ENCODE measurements at places on chromosomes 12 and 14.

GRCh38 chr14:65880507-65880906 lies 468.0 kb downstream of the FUT8 start:
- no peak overlapping the region for H3K27ac ChIP-seq
- DNase-seq: no peak
- H3K4me1 ChIP-seq: no peaks in the 10 kb centered on the region
- H3K36me3 ChIP-seq: no peaks in the 10 kb centered on the region
- no peaks in the 10 kb centered on the region for H3K27me3 ChIP-seq

DNA sequence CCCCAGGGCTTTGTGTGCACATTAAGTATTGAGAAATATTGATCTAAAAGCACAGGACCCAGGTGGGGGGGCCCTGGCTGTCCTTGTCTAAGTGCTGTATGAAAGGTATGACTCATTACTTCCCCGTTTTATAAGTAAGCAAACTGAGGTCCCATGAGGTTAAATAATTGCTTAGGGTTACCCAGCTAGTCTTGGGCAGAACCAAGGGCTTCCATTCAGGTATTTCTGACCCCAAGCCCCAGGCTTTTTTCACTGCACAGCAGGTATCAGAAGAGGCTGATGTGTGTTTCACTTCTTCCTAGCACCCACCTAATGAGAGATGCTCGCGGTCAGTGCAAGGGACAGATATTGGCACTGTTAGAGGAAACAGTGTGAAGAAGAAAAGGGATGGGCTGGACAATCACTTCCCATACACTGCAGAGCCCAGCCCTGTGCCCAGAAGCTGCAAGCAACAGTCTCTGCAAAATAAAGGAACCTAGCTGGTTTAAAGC lies 4.7 kb upstream of the TC2N start:
- H3K36me3 ChIP-seq: no peaks in the 10 kb centered on the region
- DNase-seq: no peak
- H3K4me3 ChIP-seq: no peak overlapping the region
- no peak overlapping the region for H3K27ac ChIP-seq
- H3K27me3 ChIP-seq: no peaks in the 10 kb centered on the region

- H3K27me3 ChIP-seq: no peaks in the 10 kb centered on the region
- H3K4me3 ChIP-seq: no peak overlapping the region
- no peaks in the 10 kb centered on the region for H3K36me3 ChIP-seq
- DNase-seq: no peak
- H3K27ac ChIP-seq: no peak overlapping the region
- H3K4me1 ChIP-seq: no peaks in the 10 kb centered on the region
Measured at GRCh38 chr12:101819467-101819866, 11.3 kb downstream of the GNPTAB start.

DNA sequence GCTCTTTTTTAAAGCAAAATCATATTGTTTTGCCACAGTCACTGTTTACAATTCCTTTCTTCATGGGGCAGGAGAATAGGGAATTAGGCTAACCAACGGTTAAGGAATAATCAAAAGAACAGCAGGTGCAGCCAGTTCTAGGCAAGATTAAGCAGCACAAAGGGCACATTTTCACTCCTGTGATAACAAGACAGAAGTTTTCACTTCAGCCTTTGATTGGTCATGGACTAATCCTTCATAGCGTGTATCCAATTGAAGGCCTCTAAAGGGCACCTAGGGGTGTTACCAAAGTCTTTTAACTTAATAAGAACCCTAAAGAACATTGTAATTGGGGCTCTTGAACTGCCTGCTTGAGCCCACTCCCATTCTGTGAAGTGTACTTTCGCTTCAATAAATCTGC lies 206.9 kb upstream of the AMIGO2 start:
- no peaks in the 10 kb centered on the region for H3K36me3 ChIP-seq
- H3K27ac ChIP-seq: no peak overlapping the region
- DNase-seq: no peak
- H3K4me1 ChIP-seq: no peaks in the 10 kb centered on the region

DNA sequence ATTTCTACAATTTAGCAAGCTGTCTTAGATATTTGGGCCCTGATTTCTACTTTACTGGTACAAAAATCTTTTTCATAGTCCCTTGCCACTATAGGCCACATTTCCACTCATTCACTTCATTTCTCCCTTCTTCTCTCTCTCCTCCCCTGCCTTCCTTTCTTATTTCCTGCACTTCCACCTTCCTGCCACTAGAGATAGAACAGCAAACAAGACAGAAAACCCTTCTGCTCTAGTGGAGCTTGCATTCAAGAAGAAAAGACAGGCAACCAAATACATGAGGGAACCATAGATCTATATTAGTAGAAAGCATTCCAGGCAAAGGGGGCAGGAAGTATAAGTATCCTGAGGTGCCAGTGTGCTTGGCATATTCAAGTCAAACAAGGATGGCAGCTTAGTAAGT lies 623.5 kb downstream of the FLRT2 start:
- H3K4me3 ChIP-seq: no peak overlapping the region
- H3K36me3 ChIP-seq: no peaks in the 10 kb centered on the region
- H3K27ac ChIP-seq: no peak overlapping the region
- H3K27me3 ChIP-seq: no peaks in the 10 kb centered on the region
- DNase-seq: no peak

DNA sequence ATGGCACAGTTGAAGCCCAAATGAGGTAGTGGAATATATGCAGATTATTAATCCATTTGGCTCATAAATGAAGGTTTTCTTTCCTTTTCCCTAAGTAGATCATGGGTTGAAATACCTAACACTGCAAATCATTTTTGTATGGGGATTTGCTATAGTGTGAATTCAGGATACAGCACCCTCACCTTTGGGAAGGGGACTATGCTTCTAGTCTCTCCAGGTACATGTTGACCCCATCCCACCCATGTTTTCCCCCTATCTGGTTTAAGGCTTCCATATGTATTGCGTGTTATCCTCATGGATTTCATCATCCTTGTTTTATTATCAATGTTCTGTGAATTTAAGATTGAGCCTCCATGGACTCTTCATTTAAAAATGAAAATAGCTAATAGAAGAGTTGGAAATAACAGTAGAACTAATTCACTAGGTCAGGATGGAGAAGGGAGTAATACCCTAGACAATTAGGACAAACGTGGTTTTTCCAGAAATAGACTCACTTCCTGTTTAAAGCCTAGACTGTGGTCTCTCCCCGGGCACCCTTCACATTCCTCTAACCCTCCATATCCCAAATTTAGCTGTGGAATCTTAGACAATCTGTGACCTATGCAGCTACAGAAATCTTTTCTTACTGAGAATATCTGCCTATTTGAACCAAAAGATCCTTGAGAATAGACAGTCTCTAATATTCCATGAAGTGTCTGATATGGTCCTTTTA lies 56.5 kb downstream of the DAD1 start:
- no peaks in the 10 kb centered on the region for H3K27me3 ChIP-seq
- no peak for DNase-seq
- H3K27ac ChIP-seq: no peak overlapping the region
- H3K4me1 ChIP-seq: no peaks in the 10 kb centered on the region
- no peak overlapping the region for H3K4me3 ChIP-seq

DNA sequence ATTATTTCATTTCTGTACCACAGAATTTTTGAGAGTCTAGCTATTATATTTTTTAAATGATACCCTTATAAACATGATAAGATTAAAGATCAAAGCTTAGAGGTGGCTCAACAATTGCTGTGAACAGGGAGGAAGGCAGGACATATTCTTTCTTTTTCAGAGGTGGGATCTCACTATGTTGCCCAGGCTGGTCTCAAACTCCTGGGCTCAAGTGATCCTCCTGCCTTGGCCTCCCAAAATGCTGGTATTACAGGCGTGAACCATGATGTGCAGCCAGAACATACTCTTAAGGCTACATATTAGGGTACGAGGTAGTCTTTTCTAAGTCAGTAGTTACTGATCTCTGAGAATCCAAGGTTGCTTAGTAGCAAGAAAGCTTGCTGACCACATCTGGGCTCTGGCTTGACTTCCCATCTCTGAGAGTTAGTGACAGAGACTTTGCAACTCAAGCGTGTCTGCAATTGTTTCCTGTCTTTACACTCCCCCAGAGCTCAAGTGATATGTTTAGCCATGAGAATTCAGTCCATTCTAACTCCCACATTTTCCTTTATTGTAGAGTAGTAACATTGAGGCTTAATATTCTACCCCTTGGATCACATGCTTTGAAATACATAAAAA lies 8.6 kb downstream of the RAB5B start:
- no peaks in the 10 kb centered on the region for H3K4me1 ChIP-seq
- no peak for DNase-seq
- no peaks in the 10 kb centered on the region for H3K27me3 ChIP-seq
- H3K27ac ChIP-seq: no peak overlapping the region

GRCh38 chr12:64679487-64680001 lies 69.2 kb downstream of the RASSF3 start:
- H3K4me3 ChIP-seq: peak overlapping the region; percentile 43
- H3K4me1 ChIP-seq: peaks cover 70% of the 10 kb centered on the region
- no peaks in the 10 kb centered on the region for H3K27me3 ChIP-seq
- H3K36me3 ChIP-seq: no peaks in the 10 kb centered on the region
- H3K27ac ChIP-seq: peak overlapping the region; percentile 71

GRCh38 chr14:92595267-92595666 lies 81.7 kb downstream of the RIN3 start:
- H3K36me3 ChIP-seq: no peaks in the 10 kb centered on the region
- no peaks in the 10 kb centered on the region for H3K27me3 ChIP-seq
- H3K4me1 ChIP-seq: no peaks in the 10 kb centered on the region
- no peak overlapping the region for H3K27ac ChIP-seq
- no peak overlapping the region for H3K4me3 ChIP-seq

DNA sequence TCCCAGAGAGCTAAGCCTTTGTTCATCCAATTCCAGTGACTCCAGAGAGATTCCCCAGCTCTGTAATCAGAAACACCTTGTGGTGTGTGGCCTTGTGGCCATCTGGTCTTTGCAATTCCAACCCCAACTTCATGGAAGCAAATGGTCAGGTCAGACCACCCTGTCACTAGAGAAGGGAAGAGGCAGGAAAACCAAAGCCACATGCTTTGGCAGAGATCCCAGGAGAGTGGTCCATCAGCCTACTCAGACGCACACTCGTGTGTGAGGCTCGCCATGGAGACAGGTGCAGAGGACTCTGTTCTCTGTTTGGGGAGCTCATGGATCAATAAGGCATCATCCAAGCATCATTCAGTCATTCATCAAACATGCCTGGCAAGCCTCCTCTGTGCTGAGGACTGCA lies 46.2 kb upstream of the TUNAR start:
- H3K4me1 ChIP-seq: no peaks in the 10 kb centered on the region
- no peak for DNase-seq
- H3K4me3 ChIP-seq: no peak overlapping the region
- H3K36me3 ChIP-seq: no peaks in the 10 kb centered on the region
- no peak overlapping the region for H3K27ac ChIP-seq
- no peaks in the 10 kb centered on the region for H3K27me3 ChIP-seq

DNA sequence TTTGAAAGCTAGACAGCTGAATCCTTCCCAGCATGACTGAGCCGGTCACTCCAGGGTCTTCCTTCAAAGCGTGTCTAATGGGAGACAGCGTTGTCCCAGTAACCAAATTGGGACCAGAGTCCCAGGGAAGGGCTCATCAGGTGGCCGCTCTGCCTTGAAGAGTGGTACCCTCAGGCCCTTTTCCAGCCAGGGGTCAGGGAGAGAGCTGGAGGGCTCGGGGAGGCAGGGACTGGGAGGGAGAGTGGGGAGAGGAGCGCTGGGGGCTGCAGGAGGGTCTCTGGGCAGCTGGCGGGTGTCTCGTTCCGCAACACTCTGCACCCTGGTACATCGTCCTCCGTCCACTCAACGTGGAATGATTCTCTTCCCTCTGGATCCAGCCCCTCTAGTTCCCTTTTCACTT lies 1.6 kb upstream of the RTL1 start:
- H3K27ac ChIP-seq: no peak overlapping the region
- no peak overlapping the region for H3K4me3 ChIP-seq
- H3K4me1 ChIP-seq: no peaks in the 10 kb centered on the region
- no peaks in the 10 kb centered on the region for H3K27me3 ChIP-seq

- DNase-seq: no peak
- H3K27me3 ChIP-seq: no peaks in the 10 kb centered on the region
- no peak overlapping the region for H3K27ac ChIP-seq
Measured at GRCh38 chr12:81610955-81611889, 147.9 kb downstream of the PPFIA2 start.

DNA sequence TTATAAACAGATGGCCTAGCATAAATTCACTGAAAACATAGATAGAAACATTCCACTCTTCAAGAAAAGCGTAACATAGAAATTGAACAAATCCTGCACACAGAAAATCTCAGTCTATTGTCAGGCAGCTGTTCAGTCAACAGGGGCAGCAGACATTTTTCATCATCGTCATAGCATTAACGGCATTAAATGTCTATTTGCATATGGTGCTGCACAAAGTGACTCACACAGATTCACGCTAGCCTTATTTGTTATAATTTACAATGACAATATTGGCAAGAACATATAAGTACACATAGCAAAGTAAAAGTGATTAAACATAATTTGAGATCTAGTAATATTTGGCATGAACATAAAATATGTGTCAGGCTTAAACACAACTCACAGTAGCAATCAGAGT lies 95.7 kb downstream of the CEP128 start:
- DNase-seq: no peak
- H3K4me1 ChIP-seq: no peaks in the 10 kb centered on the region
- no peaks in the 10 kb centered on the region for H3K27me3 ChIP-seq

DNA sequence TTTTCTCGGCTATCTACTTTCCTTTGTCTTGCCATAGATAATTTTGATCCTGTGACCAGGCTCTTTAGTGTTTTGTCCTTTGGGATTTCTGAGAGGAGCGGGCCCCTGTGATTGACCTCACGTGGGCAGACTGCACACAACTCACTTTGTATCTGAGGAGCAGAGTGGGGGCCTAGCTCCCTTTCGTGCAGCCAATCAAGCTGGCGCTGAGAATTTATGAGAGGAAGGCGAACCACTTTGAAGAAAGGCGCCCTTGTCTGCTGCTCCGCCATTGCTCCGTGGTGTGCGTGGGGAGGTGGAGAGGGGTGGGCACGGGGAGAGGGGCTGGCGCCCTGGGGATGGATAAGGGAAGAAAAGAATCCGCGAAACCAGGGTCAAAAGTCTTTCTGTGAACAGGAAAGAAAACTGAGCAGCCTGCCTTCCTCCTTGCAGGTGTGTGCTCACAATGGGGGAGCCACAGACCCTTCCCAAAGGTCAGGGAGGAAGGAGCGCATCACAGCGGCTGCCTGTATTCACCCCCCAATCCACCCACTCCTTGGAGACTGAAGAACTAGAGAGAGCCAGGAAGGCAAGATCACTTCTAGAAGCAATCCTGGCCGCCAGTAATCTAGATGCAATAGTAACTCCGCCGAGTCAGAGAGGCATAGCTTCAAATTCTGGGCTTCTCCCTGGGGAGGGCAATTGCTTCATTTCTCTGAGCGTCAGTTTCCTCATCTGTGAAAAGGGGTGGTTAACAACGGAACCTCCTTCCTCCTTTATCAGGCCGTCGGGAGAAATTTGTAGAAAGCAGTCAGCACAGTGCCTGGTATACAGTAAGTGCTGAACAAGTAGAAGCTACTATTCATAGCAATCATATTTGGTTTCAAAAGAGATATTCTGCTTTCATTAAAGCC lies 24.9 kb upstream of the MED13L start:
- peak overlapping the region; percentile 31 for H3K27ac ChIP-seq
- DNase-seq: no peak
- no peaks in the 10 kb centered on the region for H3K36me3 ChIP-seq
- no peaks in the 10 kb centered on the region for H3K27me3 ChIP-seq
- no peak overlapping the region for H3K4me3 ChIP-seq
- peaks cover 9% of the 10 kb centered on the region for H3K4me1 ChIP-seq

DNA sequence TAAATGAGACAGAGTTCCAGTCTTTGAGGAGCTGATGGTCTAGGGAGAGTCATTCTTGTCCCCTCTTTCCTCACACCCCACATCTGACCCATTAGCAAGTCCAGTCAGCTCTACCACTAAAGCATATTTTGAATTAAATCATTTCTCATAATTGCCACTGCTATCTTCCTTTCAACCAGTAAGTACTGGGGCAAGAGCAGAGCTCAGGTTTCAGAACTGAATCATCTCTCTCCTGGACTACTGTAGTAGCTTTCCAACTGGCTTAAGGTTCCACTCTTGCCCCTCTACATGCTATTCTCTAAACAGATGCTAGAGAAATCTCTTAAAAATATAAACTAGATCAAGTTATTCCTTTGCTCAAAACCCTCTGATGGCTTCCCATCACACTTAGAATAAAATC lies 218.3 kb downstream of the TTC6 start:
- H3K27me3 ChIP-seq: no peaks in the 10 kb centered on the region
- no peak for DNase-seq

Data from Panc1 (cell line).